ENCODE measurements at places on chromosomes 4 and X. TPM values are rescaled to one million over a fixed set of nuclear protein-coding genes. Genes with fewer than 3 reads are reported as not detected.

The ERAS gene
- total RNA-seq, result 0.26 TPM

The TRIML1 gene
- total RNA-seq, result not detected

The SSX3 gene
- total RNA-seq, result not detected

The FGG gene
- total RNA-seq, result not detected

The TMPRSS11F gene
- not detected for total RNA-seq

The RTL9 gene
- total RNA-seq, result not detected

The EIF2S3 gene
- total RNA-seq, result 225 TPM

The TCEAL9 gene
- 0.73 TPM for total RNA-seq

The SLC9B1 gene
- total RNA-seq, result 1.1 TPM

The UBQLN2 gene
- 40.7 TPM for total RNA-seq

The ETDA gene
- not detected for total RNA-seq

The JAKMIP1 gene
- total RNA-seq, result 34.6 TPM

The FAM9C gene
- not detected for total RNA-seq

The PLK4 gene
- total RNA-seq, result 51.3 TPM

The TKTL1 gene
- total RNA-seq, result 0.54 TPM

The MAGEA4 gene
- total RNA-seq, result not detected

The NDST3 gene
- not detected for total RNA-seq

The STK32B gene
- total RNA-seq, result not detected

The TECRL gene
- total RNA-seq, result not detected

The TRAM1L1 gene
- not detected for total RNA-seq

The RGN gene
- not detected for total RNA-seq

The GAGE12J gene
- not detected for total RNA-seq

The EREG gene
- total RNA-seq, result not detected

The XG gene
- total RNA-seq, result 0.34 TPM

The ATP8A1 gene
- 29.2 TPM for total RNA-seq

The SYTL5 gene
- 0.06 TPM for total RNA-seq

The GDPD2 gene
- 0.24 TPM for total RNA-seq

The HS3ST1 gene
- total RNA-seq, result 0.05 TPM

The VCX3B gene
- total RNA-seq, result not detected

The GLUD2 gene
- 0.16 TPM for total RNA-seq

The CLOCK gene
- 9.9 TPM for total RNA-seq

Measured in activated T-helper 17 cell treated with anti-CD3 and anti-CD28 coated beads, Interleukin-2, amount 50 U/mL, for 72 hours (primary cell).